ENCODE measurements at places on chromosomes 12 and 14. TPM values are rescaled to one million over a fixed set of nuclear protein-coding genes. Genes with fewer than 3 reads are reported as not detected.
A peak's percentile ranks its signal among the peaks of the same experiment; 100 is the strongest.

DNA sequence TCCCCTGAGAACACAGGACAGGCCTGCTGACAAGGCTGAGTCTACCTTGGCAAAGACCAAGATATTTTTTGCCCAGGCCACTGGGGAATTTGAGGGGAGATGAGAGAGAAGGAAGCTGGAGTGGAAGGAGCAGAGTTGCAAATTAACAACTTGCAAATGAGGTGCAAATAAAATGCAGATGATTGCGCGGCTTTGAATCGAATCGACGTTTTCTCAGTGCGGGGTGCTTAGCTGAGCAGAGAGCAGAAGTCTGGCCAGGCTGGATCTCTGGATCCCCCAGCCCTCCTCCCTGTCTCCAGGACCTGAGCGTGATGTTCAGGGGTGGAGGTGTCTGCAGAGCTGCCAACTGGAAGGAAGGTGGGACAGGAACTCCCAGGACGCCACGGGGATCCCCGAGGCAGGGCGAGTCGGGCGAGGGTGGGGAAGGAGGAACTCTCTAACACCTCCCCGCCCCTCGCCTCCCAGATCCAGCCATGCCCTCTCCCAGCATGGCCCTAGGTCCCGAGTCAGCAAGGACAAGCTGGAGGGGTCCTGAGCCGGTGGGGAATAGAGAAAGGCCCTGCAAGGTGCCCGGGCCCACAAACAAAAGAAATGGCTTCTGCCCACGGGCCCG lies 527 bp upstream of the CARMIL3 start:
- peaks cover 12% of the 10 kb centered on the region for H3K4me1 ChIP-seq
- no peaks in the 10 kb centered on the region for H3K36me3 ChIP-seq

The NID2 gene
- total RNA-seq, result 49.4 TPM

The SPTLC2 gene
- total RNA-seq, result 25.3 TPM

- peak overlapping the region; percentile 22 for H3K27ac ChIP-seq
- H3K27me3 ChIP-seq, result no peaks in the 10 kb centered on the region
- no peak overlapping the region for H3K4me3 ChIP-seq
- DNase-seq, result no peak
Measured at GRCh38 chr12:42669553-42669952, 80.0 kb upstream of the PRICKLE1 start.

GRCh38 chr12:40692765-40693206 lies 547 bp downstream of the CNTN1 start:
- H3K4me1 ChIP-seq, result peaks cover 14% of the 10 kb centered on the region
- peaks cover 50% of the 10 kb centered on the region for H3K27me3 ChIP-seq
- peak; percentile 72 for DNase-seq
- H3K4me3 ChIP-seq, result peak overlapping the region; percentile 73

DNA sequence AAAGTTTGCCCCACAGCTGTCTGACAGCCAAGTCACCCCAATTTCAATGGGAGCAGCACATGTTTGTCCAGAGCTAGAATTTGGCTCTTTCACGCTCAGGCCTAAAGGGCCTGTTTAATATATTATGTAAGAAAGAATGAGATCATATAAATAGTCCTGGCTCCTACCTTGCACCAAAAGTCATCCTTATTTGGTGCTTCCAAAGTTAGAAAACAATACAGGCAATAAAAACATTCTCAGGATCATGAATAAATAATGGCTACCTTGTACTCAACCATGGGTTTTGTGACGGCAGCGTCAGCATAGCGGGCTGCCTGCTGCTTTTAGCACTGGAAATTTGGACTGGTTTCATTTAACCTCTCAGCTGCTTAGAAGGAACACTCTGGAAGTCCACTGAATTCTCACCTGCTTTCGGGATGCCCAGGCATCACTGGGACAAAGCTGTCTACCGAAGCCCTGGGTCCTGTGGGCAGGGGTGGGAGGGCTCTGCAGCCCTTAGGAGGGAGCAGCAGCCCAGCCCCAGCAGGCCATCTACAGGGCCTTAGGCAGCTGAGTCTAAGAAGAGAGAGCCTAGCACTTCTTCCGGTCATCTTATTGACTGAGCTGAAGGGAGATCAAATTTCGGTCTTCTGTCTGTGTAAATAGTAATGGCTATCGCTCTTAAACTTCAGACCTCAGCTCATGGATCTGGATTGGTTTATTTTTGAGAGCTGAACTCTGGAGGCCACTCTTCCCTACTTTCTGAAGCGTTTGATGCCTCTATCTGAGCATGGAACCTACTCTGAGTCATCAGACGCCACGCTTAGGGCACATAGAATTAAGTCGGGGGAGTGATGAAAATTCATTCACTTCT lies 106.5 kb downstream of the SAMD4A start:
- peaks cover 87% of the 10 kb centered on the region for H3K4me1 ChIP-seq
- DNase-seq, result no peak
- no peaks in the 10 kb centered on the region for H3K36me3 ChIP-seq
- H3K27me3 ChIP-seq, result no peaks in the 10 kb centered on the region
- H3K4me3 ChIP-seq, result no peak overlapping the region

- no peaks in the 10 kb centered on the region for H3K27me3 ChIP-seq
- peaks cover 75% of the 10 kb centered on the region for H3K4me1 ChIP-seq
- H3K36me3 ChIP-seq, result peaks cover 11% of the 10 kb centered on the region
- peak overlapping the region; percentile 45 for H3K27ac ChIP-seq
- no peak for DNase-seq
Measured at GRCh38 chr12:76871742-76872141, 7.1 kb downstream of the CSRP2 start.

The OLR1 gene
- 0.28 TPM for total RNA-seq

- H3K4me3 ChIP-seq, result no peak overlapping the region
- H3K4me1 ChIP-seq, result peaks cover 5% of the 10 kb centered on the region
- no peak overlapping the region for H3K27ac ChIP-seq
- H3K27me3 ChIP-seq, result peaks cover 58% of the 10 kb centered on the region
Measured at GRCh38 chr14:69572030-69572840, 2.4 kb downstream of the CCDC177 start.

DNA sequence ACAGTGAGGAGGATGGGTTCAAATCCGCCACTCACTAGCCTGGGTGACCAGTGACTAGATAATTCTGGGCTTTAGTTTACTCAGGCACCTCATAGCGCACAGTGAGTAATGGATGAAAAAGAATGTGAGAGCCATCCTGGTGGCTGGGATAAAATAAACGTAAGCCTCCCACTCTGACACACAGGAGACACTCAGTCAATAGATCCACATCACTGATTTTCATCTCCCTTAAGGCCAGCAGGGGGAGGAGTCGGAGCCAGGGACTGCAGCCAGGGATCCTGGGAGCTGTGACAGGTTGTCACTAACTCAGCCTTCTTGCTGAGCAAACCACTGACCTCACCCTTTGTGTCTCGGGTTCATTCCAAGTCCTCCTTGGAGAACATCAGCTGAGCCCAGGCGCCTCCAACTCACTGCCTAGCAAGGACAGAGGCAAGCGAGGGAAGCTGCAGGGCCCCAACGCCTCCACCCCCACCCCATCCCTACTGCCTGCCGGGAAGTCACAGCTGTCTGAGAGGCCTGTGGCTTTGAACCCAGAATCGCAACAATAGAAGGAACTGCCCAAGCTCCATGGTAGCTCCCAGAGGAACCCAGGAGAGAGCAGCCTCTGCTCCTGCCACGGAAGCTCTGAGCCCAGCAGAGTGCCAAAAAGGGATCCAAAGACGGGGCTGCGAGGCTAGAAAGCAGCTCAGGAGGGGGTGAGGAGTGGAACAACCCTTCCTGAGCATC lies 30.7 kb downstream of the PXN start:
- no peak for DNase-seq
- no peaks in the 10 kb centered on the region for H3K36me3 ChIP-seq
- peaks cover 89% of the 10 kb centered on the region for H3K4me1 ChIP-seq
- H3K27me3 ChIP-seq, result no peaks in the 10 kb centered on the region
- peak overlapping the region; percentile 94 for H3K27ac ChIP-seq
- H3K4me3 ChIP-seq, result peak overlapping the region; percentile 25

The KRT80 gene
- total RNA-seq, result 10.7 TPM

The CELA1 gene
- total RNA-seq, result not detected

DNA sequence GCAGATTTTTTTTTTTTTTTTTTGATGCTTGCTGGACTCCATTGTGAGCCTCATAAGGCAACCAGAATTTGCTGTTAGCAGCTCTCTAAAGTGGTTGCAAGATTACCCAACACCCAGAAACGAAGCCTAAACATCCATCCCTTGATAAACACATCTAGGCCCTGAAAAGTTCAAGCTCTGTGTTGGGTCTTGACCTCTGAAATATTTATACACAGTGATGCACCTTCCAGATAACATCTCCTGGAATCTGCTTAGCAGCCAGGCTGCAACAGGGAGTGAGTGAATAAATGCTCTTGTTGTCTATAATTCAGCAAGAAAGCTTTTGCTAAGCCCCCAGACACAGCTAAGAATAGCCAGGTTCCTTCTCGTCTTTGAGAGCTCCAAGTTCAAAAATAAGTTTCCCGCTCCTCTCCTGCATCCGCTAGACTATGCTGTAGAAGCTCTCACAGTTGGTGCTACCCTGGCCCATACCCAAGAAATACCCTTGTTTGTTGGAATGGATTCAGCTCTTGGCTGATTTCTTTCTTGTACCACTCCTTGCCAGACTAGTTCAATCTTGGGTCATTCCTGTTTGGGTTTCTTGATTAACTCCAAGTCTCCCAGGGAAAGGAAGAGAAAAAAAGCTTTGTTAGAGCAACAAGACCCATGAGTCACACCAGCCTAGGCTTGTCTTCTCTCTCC lies 610.6 kb upstream of the TBX3 start:
- H3K27ac ChIP-seq, result no peak overlapping the region
- peaks cover 4% of the 10 kb centered on the region for H3K4me1 ChIP-seq
- H3K4me3 ChIP-seq, result no peak overlapping the region
- H3K27me3 ChIP-seq, result peaks cover 6% of the 10 kb centered on the region
- H3K36me3 ChIP-seq, result no peaks in the 10 kb centered on the region

The TTC6 gene
- not detected for total RNA-seq

GRCh38 chr12:43357141-43357540 lies 194.9 kb downstream of the ADAMTS20 start:
- DNase-seq, result no peak
- peaks cover 7% of the 10 kb centered on the region for H3K4me1 ChIP-seq
- no peaks in the 10 kb centered on the region for H3K27me3 ChIP-seq
- H3K27ac ChIP-seq, result no peak overlapping the region
- H3K4me3 ChIP-seq, result no peak overlapping the region
- peaks cover 1% of the 10 kb centered on the region for H3K36me3 ChIP-seq

GRCh38 chr14:71060274-71060673 lies 153.0 kb downstream of the PCNX1 start:
- no peak for DNase-seq
- peak overlapping the region; percentile 50 for H3K27ac ChIP-seq
- peaks cover 37% of the 10 kb centered on the region for H3K36me3 ChIP-seq
- H3K4me3 ChIP-seq, result no peak overlapping the region
- peaks cover 18% of the 10 kb centered on the region for H3K4me1 ChIP-seq
- no peaks in the 10 kb centered on the region for H3K27me3 ChIP-seq

The P2RX2 gene
- not detected for total RNA-seq

DNA sequence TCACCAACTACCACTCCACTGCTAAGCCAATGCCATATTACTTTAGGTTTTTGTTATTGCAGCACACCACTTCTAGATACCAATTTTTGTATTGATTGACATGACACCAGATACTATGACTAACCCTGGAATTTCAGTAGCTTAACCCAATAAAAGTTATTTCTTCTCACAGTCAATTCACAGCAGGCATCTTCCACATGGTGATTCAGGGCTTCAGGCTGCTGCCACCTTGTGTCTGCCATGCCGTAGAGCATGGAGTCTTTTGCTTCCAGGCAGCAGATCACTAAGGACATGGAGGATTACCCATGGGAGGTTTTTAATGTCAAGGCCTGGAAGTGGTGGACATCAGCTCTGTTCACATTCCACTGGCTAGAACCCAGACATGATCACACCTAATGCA lies 56.4 kb upstream of the LTA4H start:
- no peaks in the 10 kb centered on the region for H3K27me3 ChIP-seq
- DNase-seq, result no peak

DNA sequence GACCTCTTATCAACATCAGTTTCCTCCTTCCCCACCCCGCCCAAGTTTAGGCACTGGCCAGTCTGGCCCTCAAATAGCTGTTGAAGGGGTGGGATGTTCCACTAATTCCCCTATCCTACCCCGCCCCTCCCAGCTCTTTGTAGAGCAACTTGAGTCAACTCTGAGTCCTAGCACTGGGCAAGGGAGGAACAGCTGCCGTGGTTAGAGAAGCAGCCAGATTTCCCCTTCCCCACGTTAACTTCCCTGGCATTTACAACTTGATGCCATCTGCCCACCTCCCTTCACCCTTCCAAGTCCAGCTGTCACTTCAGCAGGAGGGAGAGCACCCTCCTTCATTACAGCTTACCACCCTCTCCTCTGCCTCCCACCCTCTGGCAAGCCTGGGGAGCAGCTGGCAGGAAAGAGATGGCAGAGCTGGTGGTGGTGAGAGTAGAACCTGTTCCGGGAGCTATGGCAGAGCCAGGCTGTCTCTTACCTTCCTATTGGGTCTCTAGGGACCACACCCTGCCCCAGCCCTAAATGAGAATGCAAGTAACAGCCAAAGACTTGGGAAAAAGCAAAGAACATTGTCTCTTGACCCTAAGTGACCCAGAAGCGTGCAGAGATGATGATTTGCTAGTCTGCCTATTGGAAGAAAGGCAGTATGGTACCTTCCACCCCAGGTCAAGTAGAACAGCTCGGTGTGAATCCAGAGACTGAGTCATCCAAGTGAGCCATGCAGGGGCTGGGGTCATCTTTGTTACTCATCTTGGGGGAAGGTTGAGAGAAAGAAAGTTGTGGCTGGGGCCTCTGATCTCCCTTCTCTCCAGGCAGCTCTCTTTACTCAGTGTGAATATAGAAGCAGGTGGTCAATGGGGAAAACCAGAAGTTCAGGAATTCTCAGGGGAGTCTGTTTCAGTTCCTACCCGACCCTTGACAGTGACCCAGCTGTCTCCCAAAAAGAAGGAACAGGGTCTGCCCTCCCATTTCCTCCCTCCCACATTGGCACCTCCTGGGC lies 1.5 kb downstream of the BLOC1S1 start:
- DNase-seq, result no peak
- peak overlapping the region; percentile 92 for H3K27ac ChIP-seq
- H3K4me3 ChIP-seq, result peak overlapping the region; percentile 83
- peaks cover 2% of the 10 kb centered on the region for H3K27me3 ChIP-seq
- peaks cover 66% of the 10 kb centered on the region for H3K4me1 ChIP-seq

The MIS18BP1 gene
- 11.7 TPM for total RNA-seq
